ENCODE measurements at places on chromosomes 11 and 22.

- H3K27ac ChIP-seq, result no peak overlapping the region
- H3K36me3 ChIP-seq, result no peaks in the 10 kb centered on the region
- no peaks in the 10 kb centered on the region for H3K4me1 ChIP-seq
- no peak overlapping the region for H3K4me3 ChIP-seq
These were observed 11.4 kb downstream of the ALDH3B2 start for GRCh38 chr11:67662835-67663531.

DNA sequence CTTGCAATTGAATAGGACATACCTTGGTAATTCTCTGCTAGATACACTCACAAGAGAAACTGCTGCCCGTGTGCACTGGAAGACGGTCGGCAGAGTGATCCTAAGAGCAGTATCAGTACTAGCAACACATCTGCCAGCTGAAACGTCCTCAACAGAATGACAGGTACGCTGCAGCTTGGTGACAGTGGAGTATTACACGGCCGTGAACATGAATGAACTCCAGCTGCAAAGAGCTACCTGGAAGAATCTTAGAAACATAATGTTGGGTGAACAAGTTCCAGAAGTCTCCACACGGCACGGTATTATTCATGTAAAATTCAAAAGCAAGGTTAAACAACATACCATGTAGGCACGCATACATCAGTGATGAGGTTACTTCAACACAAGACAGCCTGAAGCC lies 44.4 kb downstream of the TPCN2 start:
- DNase-seq, result no peak
- H3K4me1 ChIP-seq, result no peaks in the 10 kb centered on the region
- H3K27me3 ChIP-seq, result no peaks in the 10 kb centered on the region
- no peak overlapping the region for H3K4me3 ChIP-seq
- H3K36me3 ChIP-seq, result peaks cover 3% of the 10 kb centered on the region

GRCh38 chr11:114892381-114893197 lies 214.3 kb downstream of the NXPE2 start:
- H3K27me3 ChIP-seq, result peaks cover 21% of the 10 kb centered on the region
- H3K4me1 ChIP-seq, result no peaks in the 10 kb centered on the region
- H3K27ac ChIP-seq, result no peak overlapping the region
- H3K36me3 ChIP-seq, result no peaks in the 10 kb centered on the region
- no peak overlapping the region for H3K4me3 ChIP-seq
- DNase-seq, result no peak

DNA sequence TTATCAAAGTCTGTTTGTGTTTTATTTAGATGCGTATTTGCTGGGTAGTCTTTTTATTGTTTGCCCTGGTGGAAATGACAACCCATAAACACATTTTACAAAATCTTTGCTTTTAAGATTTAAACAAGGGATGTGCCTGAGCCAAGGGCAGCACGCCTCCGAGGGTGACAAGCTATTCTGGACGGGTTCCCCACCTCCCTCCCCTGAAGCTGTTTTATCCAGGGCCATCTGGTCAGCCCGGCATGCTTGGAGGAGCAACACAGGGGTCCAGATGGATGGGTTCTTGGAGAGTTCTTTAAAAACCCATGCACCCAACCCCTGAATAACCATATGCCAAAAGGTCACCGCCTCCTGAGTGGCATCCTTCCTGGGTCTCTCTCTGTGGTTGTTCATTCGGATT lies 408.9 kb downstream of the OPCML start:
- no peak for DNase-seq
- no peak overlapping the region for H3K4me3 ChIP-seq
- no peak overlapping the region for H3K27ac ChIP-seq
- H3K27me3 ChIP-seq, result no peaks in the 10 kb centered on the region
- no peaks in the 10 kb centered on the region for H3K4me1 ChIP-seq

DNA sequence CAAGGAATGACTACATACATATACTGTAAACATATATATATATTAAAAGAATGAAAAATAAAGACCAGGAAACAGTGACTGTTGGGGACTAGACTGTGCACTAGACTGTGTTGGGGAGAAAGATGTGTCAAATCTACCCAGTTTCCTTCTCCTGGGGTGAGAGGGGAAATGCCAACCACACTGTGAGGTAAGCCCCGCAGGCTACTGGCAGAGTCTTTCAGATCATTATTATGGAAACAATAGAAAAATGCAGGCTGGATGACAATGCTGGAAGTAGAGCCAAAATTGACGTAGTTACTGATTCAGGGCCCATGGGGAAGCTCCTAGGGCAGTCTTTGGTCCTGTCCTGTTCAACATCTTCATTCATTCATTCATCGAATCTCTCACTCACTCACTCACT lies 101.4 kb downstream of the C11orf58 start:
- no peak overlapping the region for H3K27ac ChIP-seq
- no peak for DNase-seq
- no peaks in the 10 kb centered on the region for H3K36me3 ChIP-seq
- H3K27me3 ChIP-seq, result no peaks in the 10 kb centered on the region
- H3K4me1 ChIP-seq, result no peaks in the 10 kb centered on the region

GRCh38 chr11:62536301-62536957 lies 10.2 kb downstream of the AHNAK start:
- no peaks in the 10 kb centered on the region for H3K27me3 ChIP-seq
- DNase-seq, result no peak
- peaks cover 60% of the 10 kb centered on the region for H3K4me1 ChIP-seq
- peaks cover 99% of the 10 kb centered on the region for H3K36me3 ChIP-seq
- peak overlapping the region; percentile 99 for H3K27ac ChIP-seq

DNA sequence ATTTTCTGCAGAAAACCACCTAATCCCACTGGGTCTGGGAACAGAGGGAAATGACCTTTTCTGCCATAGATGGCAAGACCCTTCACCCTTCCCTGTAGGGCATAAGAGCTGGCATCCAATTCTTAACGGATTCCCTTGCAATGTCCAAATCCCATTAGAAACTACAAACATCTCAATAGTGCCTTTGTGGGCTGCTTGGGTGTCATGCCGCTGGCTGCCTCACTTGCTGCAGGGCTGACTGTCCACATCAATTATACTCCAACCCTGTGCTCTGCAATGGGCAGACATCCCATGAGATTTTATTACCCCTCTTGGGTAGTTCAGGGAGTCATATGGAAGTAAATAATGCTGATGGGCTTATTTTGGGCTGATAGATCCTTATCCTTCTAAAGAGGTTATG lies 7.3 kb downstream of the GRAP2 start:
- peaks cover 68% of the 10 kb centered on the region for H3K4me1 ChIP-seq
- H3K27me3 ChIP-seq, result no peaks in the 10 kb centered on the region
- no peak overlapping the region for H3K4me3 ChIP-seq
- no peak for DNase-seq
- peak overlapping the region; percentile 93 for H3K27ac ChIP-seq

GRCh38 chr11:44404301-44404700 lies 94.4 kb upstream of the ALX4 start:
- H3K27ac ChIP-seq, result no peak overlapping the region
- peaks cover 1% of the 10 kb centered on the region for H3K4me1 ChIP-seq
- no peak for DNase-seq

DNA sequence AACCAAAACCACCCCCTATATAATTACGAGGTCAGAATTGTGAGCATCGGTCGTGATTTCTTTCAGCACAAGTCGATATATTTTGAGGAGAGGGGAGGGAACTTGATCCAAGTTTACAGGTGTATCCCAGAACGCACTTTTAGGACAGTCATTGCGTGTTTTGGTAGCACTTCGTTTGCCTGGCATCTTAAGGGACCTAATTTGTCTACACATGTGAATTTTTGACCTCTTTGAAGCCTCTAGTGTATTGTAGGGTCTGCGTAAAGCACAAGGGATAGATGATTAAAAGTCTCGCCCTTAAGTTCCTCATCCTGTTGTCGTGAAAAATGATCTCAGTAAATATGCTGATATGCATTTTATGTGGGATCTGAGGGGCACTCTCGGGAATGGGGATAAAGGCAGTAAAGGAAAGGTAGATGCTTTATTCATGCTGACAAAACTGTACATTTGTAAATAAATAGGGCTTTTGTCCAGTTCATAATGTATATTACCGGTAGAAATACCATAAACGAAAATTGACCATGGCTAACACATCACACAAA lies 632 bp upstream of the CCDC34 start:
- H3K27me3 ChIP-seq, result no peaks in the 10 kb centered on the region
- H3K4me1 ChIP-seq, result peaks cover 16% of the 10 kb centered on the region
- peak overlapping the region; percentile 95 for H3K27ac ChIP-seq
- peak overlapping the region; percentile 94 for H3K4me3 ChIP-seq
- H3K36me3 ChIP-seq, result peaks cover 9% of the 10 kb centered on the region
- no peak for DNase-seq

GRCh38 chr11:13786688-13787087 lies 118.2 kb downstream of the FAR1 start:
- no peaks in the 10 kb centered on the region for H3K4me1 ChIP-seq
- DNase-seq, result no peak
- peaks cover 8% of the 10 kb centered on the region for H3K27me3 ChIP-seq
- no peaks in the 10 kb centered on the region for H3K36me3 ChIP-seq
- no peak overlapping the region for H3K4me3 ChIP-seq
- H3K27ac ChIP-seq, result no peak overlapping the region

- no peak for DNase-seq
- H3K4me1 ChIP-seq, result peaks cover 3% of the 10 kb centered on the region
- peak overlapping the region; percentile 69 for H3K27ac ChIP-seq
- H3K27me3 ChIP-seq, result peaks cover 51% of the 10 kb centered on the region
These were observed 43.0 kb upstream of the ZBED5 start for GRCh38 chr11:10900681-10901415.

GRCh38 chr11:128471138-128471661 lies 116.2 kb downstream of the ETS1 start:
- peaks cover 100% of the 10 kb centered on the region for H3K36me3 ChIP-seq
- H3K27ac ChIP-seq, result peak overlapping the region; percentile 97
- peak overlapping the region; percentile 83 for H3K4me3 ChIP-seq
- peak; percentile 51 for DNase-seq
- H3K27me3 ChIP-seq, result no peaks in the 10 kb centered on the region
- peaks cover 88% of the 10 kb centered on the region for H3K4me1 ChIP-seq

DNA sequence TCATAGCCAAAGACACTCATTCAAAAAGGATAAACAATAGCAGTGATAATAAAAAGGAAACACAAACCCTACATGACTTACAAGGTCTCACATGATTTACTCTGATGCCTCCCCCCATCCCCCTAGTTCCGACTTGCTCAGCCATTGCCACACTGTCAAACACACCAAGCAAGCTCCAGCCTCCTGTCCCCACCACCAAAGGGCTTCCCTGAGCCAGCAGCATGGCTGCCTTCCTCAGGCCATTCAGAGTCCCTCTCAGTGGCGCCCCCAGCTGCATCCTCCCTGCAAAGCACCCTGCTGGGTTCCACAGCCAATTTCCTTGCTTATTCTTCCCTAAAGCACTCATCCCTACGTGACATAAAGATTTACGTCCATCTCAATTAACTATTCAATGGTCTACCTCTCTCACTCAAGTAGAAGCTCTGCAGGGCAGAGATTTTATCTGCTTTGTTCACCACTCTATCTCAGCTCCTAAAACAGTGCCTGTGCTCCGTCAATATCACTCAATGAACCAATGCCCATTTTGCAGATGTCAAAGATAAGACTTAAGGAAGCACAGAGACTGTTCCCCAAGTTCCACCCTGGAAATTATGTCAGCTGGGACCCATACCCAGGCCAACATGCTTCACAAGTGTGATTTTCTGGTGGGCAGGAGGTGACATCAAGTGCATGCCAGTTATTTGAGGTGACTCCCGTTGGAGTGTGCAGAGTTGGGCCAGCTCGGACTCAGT lies 106.9 kb downstream of the SYN3 start:
- peaks cover 30% of the 10 kb centered on the region for H3K27me3 ChIP-seq
- H3K36me3 ChIP-seq, result peaks cover 2% of the 10 kb centered on the region
- no peaks in the 10 kb centered on the region for H3K4me1 ChIP-seq

Measured in effector memory CD8-positive, alpha-beta T cell (primary cell).